ENCODE measurements at places on chromosomes 12 and 14. TPM values are rescaled to one million over a fixed set of nuclear protein-coding genes. Genes with fewer than 3 reads are reported as not detected.

- DNase-seq: no peak
Observed at GRCh38 chr12:27555361-27555760, 31.4 kb downstream of the PPFIBP1 start.

Gene PKP2
- polyA plus RNA-seq: 25.4 TPM

DNA sequence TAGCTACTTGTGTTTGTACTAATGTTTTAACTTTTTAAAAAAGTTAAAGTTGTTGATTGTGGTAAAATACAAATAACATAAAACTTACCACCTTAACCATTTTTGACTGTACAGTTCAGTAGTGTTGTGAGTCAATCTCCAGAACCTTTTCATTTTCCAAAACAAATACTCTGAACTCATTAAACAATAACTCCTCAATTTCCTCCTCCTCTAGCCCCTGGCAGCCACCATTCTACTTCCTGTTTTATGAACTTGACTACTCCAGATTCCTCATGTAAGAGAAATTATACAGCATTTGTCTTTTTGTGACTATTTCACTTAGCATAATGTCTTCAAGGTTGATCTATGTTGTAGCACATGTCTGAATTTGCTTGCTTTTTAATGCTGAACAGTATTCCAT, 299.1 kb upstream of the AMIGO2 start:
- no peak for DNase-seq

- no peak for DNase-seq
Observed at GRCh38 chr12:106181401-106182114, 42.8 kb upstream of the NUAK1 start.
